Brain microvascular endothelial cell (primary cell): ENCODE measurements at places on chromosomes 3 and 15.

DNA sequence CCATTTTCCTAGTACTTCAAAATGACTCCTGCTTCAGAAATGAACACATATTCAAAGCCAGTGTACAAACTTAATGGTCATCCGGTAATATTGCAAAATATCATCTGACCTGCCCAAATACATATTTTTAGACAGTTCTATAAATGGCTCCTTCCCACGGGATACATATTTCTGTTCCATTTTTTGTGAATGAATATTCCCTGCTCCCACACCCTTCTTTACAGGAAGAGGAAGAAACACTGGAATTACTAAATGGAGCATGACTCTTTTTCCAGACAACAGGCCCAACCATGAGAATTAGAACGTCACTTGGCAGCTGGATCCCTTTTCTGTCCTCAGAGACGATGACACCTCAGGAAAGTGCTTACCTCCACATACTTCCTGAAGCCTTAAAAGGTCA, 38.0 kb upstream of the CBLB start:
- peak; percentile 29 for DNase-seq

DNA sequence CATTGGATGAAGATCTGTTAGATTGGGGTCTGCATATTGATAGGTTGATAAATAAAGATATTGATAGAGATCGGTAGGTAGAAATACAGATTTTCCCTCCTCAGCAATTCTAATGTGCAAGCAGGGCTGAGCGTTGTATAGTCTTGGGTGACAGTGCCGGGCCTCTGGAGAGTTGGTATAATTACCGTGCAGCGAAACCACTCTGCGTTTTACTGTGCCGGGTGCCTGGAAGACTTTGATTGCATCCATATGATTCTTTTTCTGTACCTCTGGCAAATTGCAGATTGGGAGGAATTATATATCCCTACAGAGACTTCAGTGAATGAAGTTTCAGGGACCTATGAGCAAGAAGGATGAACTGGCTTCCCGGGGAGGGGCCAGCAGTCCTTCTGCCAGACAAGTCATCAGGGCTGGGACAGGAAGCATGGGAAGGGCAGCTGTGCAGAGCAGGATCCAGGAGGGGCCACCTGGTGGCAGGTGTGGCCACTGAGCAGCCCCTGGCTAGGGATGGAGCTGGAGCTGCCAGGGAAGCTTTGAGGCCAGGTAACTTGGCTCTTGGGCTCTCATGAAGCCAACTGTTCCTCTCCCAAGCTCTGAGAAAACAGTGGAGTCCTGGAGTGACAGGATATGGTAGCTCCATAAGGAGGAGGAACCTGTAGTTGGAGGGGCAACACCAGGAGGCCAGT, 132.5 kb downstream of the APBA2 start:
- no peak for DNase-seq

- DNase-seq, result no peak
These were observed 6.3 kb upstream of the TLE3 start for GRCh38 chr15:70103880-70104626.

DNA sequence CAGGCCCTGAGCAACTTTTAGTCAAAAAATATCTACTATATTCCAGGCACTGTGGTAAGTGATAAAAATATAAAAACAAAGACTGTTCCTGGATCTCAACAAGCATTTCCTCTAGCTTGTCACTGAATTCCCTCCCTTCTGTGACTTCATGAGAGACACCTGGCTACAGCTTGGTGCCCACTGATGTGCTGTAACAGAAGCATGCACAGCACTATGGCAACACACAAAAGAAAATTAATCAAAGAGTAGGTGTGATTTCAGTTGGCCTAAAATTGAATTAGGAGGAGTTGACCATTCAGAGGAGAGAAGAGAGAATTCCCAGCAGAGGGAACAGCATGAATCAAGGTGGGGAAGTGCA, 158.9 kb upstream of the LPP start:
- no peak for DNase-seq

GRCh38 chr3:169278092-169278491, 385.4 kb downstream of the MECOM start:
- DNase-seq, result no peak

- no peak for DNase-seq
These were observed 419.4 kb downstream of the SHQ1 start for GRCh38 chr3:72428803-72429202.

GRCh38 chr15:101115786-101116680, 135.8 kb downstream of the CHSY1 start:
- no peak for DNase-seq

- DNase-seq, result peak; percentile 52
These were observed 1.1 kb upstream of the ZNF639 start for GRCh38 chr3:179321668-179322285.

DNA sequence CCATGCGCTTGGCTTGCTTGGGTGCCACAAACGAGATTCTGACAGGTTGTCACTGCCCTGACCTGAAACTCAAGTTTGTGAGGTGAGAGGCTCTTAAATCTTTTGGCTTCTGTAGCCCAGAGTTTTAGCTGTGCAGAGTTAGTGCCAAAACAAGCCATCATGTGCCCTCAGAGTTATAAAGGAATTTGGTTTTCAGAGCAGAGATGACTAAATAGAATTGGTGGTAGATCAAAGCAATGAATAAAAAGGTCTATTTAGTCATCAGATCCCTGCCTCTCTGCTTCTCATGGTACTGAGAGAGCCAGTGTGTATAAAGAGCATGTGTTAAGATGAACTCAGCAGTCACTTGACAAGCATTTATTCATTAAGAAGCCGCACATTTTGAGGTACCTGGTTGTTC, 207.5 kb upstream of the DPH6 start:
- DNase-seq, result no peak

- peak; percentile 60 for DNase-seq
These were observed 900.1 kb downstream of the ROBO1 start for GRCh38 chr3:78867409-78868372.

DNA sequence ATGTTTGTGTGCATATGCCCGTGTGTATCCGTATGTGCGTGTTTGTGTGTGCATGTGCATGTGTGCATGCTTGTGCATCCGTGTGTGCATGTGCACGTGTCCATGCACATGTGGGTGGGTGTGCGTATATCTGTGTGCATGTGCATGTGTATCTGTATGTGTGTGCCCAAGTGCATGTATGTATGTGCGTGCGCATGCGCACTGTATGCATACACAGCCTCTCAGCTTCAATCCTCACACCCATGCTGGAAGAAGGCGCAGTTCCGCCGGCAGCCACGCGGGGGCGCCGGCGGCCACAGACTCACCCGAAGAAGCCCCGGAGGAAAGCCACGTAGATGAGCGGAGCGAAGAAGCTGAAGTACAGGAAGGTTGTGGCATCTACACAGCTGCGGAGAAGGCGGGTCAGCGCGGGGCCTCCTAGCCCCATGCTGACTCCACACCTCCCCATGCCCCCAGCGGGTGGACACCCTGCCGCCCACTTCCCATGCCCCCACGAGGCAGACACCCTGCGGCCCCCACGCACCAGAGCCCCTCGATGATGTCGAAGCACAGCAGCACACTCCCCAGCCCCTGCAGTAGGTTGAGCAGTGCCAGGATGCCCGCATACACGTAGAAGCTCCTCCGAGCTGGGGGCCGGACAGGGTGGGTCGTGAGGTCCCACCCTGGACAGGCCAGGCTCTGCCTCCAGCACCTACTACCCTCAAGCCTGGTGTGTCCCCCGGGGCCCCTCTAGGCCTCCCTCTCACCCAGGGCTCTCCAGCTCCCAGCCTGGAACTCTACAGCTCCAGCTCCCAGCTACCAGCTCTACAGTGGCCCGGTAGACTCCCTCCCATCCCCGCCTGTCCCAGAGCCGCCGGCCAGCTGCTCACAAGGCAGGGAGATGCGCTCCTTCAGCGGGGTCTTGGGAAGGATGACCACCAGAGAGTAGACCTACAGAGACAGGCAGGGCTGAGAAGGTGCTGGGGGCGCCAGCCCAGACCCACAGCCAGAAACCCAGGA, 15.4 kb downstream of the TPRA1 start:
- peak; percentile 90 for DNase-seq

- no peak for DNase-seq
These were observed 26.9 kb downstream of the CFAP100 start for GRCh38 chr3:126421573-126422119.

DNA sequence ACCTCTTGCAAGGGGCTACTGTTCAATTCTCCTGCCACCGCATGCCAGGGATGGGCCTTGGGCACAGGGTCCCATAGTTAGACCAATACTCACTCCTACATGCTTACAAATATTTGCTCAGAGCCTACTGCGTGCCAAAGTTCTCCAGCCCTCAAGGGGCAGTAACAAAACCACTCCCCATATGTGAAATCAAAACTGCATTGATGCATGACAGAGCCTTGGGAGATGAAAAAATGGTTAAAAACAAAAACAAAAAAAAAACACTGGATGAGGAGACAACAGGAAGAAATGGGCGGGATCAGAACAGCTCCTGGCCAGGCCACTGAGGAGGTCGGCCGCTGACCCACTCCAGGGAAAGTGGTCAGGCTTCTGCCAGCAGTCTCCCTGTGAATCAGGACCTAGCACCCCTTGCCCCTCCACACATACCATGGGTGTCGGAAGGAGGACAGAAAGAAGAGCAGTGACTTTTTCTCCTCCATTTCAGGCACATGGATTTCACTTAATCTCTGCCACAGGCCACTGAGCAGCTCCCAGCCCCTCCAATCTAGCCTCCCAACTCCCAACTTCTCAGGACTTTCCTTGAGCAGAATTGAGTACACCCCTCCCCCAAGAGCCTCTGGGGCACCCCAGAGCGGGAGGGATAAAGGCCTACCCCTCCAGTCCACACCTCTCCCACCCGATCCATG, 2.8 kb downstream of the PLXNB1 start:
- DNase-seq, result no peak

DNA sequence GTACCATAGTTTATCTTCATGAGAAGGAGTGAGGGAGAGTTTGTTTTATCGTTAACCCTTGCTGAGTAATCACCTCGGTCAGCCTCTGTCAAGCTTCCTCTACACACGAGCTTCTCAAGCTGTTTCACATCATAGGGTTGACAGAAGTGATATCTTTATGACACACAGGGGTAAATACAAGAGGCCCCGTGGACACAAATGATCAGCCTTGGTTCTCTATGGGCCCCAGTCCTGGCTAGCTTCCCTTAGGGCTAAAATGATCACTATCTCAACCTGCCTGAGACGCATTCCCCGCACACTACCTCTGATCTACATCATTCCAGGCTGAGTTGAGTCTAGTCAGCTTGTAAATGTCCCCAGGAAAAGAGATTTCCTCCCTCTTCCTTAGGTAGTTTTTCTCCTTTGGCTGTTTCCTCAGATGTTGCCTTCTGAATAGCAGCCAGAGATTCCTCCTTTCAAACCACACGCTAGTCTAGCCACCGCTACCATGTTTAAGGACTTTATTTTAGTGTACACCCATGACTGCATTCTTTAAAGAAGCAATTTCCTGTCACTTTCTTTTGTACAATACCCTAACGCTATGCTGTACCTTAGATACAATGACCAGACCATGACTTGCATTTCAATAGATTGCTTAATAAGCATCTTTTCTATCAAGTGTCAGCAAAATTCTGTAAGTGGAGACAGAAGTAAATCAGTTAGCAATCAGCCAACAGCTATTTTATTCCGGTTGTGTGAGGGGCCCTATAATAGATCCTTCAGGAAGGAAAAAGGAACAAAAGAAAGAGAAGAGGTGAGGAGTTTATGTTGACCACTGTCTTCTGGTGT, 35.1 kb upstream of the PPARG start:
- no peak for DNase-seq

GRCh38 chr3:10619989-10620832, 114.8 kb upstream of the ATP2B2 start:
- no peak for DNase-seq

GRCh38 chr3:135929670-135930069, 35.9 kb upstream of the PPP2R3A start:
- peak; percentile 52 for DNase-seq

DNA sequence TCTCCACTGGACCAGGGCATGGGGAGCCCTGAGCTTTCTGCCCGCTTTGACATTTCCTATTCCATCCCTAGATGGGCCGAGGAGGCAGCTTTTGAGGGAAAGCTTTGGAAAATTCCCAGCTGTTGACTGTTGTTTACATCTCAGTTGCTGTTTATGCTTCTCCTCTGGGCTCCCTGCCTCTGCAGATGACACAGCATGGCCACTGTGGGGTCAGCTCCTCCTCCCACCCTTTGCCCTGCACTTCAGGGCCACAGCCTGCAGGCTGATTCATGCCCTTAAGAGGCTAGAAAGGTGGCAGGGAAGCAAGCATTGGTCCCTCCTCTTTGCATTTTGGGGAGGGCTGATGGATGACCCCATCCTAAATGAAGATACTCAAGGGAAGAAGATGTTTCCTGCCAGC, 8.5 kb upstream of the CTXND1 start:
- DNase-seq, result no peak

GRCh38 chr3:112676659-112677234, 35.8 kb upstream of the CCDC80 start:
- DNase-seq, result peak; percentile 94
